Inflammatory macrophage treated with lipopolysaccharide for 4 hours (primary cell): ENCODE measurements at places on chromosomes 2 and 18.

- DNase-seq: no peak
Measured at GRCh38 chr18:61984349-61984748, 91.5 kb upstream of the RNF152 start.

DNA sequence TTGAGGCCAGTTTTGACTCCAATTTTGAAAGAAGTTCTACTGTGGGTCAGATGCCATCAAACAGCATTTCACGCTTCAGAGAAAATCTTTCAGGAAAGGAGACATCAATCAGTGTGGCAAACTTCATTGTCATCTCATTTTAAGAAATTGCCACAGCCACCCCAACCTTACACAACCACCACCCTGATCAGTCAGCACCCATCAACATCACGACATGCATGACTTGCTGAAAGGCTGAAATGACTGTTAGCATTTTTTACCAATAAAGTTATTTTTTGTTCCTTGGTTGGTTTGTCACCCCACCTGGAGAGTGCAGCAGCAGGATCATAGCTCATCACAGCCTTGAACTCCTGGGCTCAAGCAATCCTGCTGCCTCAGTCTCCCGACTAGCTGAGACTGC is 10.4 kb downstream of the DNAJC10 start:
- DNase-seq: no peak

GRCh38 chr18:48442761-48443160 is 33.6 kb upstream of the ZBTB7C start:
- peak; percentile 51 for DNase-seq

- no peak for DNase-seq
Measured at GRCh38 chr2:174300114-174300513, 34.6 kb upstream of the SP9 start.

DNA sequence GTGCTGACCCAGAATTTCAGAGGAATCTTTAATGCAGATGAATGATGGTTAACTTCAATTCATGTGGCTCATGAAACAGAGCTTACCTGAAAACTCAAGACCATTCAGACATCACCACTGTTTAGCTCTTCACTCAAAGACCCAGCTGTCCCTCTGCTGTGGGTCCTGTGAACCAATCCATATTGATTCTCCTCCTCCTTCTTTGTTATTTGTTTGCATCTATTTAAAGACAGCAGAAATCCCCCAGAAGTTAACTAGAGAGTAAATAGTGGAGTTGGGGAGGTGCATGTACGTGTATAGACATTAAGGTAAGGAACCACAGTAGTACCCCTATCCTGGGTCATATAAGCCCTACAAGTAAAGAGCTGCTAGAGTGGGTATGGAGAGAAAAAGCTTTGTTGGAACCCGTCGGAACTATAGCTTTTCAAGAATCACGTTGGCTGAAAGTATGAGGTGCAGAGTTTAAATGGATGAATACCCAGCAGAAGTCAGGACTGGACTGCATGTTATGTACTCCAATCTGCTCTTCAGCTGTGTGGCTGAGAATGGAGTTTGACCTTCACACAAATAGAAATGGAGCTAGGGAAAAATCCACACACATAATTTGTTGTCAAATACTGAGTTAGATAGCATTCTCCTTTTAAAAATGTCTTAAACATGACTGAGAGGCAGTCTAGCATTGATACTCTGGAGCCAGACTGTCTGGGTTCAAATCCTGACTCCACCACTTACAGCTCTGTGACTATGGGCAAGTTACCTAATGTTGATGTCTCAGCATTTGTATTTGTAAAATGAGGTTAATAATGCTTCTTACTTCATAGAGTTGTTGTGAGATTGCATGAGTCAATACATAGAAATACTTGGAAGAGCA is 81.7 kb upstream of the HK2 start:
- DNase-seq: peak; percentile 59

DNA sequence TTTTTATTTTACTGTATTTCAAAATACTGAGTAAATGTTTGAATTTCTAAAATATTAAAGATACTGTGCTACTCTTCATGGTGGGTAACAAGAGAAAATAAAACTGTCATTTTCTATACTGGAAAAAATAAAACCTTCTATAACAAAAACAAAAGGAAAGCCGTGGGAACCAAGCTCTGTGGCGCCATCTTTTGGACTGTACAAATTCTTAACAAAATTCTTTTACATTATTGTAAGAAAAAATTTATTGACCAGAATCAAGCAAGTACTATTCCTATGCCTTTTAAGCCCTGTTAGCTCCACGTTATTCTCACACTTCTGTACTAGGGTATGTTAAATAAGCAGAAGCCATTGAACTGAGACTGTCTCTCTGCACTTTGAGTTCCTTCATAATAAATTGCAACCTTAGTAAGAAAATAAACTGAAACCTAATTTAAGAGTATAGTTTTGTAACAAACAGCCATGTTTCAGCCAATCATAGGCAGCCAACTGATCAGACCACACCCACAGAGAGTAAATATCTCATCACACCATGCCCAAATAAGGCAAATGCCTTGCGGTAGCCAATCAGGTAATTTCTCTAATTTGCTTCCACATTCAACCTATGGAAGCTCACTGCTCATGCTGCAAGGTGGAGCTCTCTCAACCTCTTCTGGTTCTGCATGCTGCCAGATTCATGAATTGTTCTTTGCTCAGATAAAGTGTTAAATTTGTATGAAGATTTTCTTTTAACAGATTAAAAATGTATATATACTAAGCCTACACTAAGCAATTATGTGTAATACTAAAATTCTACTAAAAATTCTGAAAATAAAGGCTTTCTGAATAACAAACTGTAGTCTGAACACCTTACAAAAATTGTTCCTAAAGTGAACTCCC is 42.2 kb downstream of the HIBCH start:
- DNase-seq: peak; percentile 44

- DNase-seq: no peak
Measured at GRCh38 chr2:2597712-2598111, 266.6 kb upstream of the MYT1L start.

DNA sequence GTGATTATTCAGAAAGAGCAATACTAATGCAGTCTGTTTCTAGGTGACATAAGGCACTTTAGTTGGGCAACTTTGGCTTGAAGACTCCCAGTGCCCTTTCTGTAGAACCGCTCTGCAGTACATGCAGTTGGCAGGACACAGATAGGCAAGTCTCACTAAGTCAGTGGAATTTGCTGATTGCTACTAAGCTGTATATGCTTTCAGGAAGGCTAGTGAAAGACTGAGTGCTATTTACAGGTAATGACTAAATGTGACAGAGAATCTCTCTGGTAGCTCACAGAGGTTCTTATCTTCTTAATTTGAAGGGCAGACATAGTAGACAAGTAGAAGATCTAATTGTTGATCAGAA is 243.0 kb downstream of the WDPCP start:
- no peak for DNase-seq

GRCh38 chr2:55026202-55026601 is 24.0 kb downstream of the RTN4 start:
- DNase-seq: no peak

DNA sequence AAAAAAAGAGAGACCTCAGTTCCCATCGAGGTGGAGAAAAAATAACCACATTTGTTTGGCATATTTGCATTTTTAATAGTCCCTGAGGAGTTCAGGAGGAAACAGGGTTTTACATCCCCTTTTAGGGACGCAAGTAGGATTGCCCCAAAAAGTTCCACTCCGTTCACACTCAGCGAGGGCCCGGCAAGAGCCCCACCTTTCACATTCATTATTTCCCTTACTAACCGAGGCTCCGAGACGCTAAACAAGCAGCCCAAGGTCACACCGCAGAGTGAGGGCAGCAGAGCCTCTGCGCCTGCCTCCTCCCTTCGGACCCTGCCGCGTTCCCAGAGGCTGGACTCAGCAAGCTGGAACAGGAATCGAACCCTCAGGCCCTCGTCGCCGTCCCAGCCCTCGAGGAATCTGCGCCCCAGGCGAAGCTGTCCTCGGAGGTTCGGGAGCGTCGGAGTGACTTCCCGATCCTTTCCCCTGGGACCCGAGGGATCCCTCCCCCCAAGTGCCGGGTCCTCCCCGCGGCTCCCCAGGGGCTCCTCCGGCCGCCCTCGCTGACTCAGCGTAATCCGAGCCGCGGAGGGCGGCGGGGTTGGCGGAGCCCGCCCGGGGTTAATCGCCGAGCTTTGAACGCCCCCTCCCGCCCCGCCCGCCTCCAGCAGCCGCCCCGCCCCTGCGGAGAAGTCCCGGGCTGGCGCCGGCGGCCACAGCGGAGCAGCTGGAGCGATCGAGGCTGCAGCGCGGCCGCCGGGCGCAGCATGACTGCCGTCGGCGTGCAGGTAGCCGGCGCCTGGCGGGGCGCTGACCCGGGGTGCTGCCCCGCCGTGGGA is at the start of gene TMEM37:
TSS of gene TMEM37 (plus strand) at position 700 of the 821 bp plus-strand sequence. CDS start at position 750, 50 bp downstream.
- peak; percentile 15 for DNase-seq

DNA sequence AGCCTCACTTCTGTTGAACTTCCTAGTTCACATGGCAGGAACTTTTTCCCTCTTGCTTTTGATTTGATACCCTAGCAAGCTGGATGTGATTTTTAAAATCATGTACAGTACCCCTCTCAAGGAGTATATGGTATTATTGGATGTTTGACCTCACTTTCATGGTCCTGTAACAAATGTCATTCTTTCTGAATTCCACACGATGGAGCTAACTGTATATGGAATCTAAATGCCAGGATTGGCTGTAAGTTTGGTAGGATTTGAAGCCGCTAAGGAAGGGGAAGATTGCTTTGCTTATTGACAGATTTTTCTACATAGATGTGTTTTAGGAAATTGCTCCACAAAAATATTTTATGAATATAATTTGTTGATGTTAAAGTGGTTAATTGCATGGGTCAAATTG is 18.3 kb downstream of the MAIP1 start:
- peak; percentile 30 for DNase-seq

GRCh38 chr18:21593540-21594257 is 6.8 kb downstream of the ESCO1 start:
- DNase-seq: no peak

- DNase-seq: no peak
Measured at GRCh38 chr2:43708178-43708577, 31.9 kb upstream of the C1GALT1C1L start.

DNA sequence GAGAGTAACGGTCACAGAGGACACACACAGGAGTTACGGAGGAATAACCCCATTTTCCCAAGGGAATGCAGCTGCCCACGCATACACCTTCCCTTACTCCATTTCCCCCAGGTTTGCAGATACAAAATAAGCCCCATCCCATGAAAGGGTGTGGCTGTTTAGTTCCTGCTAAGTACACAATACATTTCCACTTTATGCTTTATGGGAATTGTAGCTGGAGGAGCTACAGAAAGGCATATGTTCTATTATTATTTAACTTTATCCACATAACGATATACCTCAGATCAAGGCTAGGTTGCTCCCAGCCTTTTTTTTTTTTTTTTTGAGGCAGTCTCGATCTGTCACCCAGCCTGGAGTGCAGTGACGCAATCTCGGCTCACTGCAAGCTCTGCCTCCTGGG is 22.7 kb upstream of the INO80D start:
- no peak for DNase-seq

- no peak for DNase-seq
Measured at GRCh38 chr18:48376406-48376805, 32.8 kb downstream of the ZBTB7C start.

DNA sequence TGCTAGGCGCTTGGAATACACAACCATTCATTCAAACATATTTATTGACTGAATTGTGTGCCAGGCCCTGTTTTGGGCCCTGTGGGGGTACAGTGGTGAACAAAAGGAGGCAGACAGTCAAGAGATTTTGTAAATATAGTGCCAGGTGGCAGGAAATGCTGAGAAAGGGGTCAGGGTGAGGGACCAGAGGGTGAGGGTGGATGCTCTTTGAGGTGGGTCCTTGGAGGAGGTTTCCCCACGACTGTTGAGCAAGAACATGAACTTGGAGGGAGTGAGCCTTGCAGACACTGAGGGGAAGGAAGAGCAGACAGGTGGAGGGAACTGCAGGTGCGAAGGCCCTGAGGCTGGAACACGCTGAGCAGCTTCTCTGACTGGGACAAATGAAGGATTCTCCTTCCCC is 40.7 kb downstream of the ODC1 start:
- DNase-seq: no peak

DNA sequence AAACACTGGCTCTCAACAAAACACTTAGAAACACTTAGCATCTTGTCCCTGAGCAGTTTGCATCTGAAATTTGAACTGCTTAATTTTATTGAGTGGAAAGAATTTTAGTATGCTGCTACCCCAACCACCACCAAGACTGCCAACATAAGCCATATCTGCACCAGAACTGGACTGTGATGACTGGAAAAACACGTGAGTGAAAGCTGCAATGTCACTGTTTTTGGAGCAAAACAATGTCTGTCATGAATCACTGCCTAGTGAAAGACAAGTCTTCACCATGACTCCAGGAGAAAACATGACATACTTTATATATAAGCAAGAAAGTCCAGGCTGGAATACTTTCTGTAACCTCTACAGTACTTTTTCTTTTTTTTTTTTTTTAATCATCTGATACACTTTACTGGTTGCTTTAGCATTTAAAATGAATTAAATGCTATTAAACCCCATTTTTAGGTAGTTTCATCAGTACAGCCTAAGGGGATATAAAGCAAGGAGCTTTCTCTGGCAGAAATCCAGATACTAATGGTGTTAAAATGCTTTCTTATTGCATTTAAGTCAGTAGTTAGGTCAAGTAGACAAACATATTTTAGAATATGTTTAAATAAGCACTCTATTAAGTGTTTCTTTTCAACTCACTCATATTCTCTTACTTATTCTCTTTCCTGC is 2129.4 kb upstream of the PIK3C3 start:
- DNase-seq: no peak

- no peak for DNase-seq
Measured at GRCh38 chr2:45483997-45484396, 127.1 kb downstream of the SRBD1 start.

- peak; percentile 31 for DNase-seq
Measured at GRCh38 chr18:8699948-8700347, 5.4 kb upstream of the MTCL1 start.

GRCh38 chr2:71780162-71780561 is 326.8 kb downstream of the DYSF start:
- no peak for DNase-seq

- DNase-seq: no peak
Measured at GRCh38 chr18:70576276-70577022, 287.6 kb downstream of the SOCS6 start.

GRCh38 chr18:11963991-11964484 is 17.3 kb upstream of the IMPA2 start:
- DNase-seq: no peak

DNA sequence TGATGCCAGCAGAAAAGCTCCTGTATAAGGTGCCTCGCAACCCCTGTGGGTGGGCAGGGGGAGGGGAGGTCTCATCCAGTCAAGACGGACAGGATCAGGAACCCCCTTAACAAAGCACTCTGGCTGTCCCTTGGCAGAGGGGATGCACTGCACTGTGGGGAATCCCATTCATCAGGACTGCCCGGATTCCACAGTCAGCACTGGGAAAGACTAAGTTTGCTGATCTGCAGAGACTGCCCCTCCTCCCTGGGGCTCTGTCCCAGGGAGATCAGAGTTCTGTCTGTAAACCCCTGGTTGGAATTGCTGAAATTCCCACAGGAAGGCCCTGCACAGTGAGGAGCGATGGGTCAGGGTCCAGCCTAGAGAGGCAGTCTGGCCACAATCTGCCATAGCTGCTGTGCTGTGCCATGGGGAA is 149.5 kb upstream of the RBBP8 start:
- DNase-seq: no peak

GRCh38 chr2:12271589-12271984 is 445.1 kb upstream of the TRIB2 start:
- peak; percentile 72 for DNase-seq

GRCh38 chr2:16256601-16257321 is 316.4 kb downstream of the MYCN start:
- no peak for DNase-seq
